ENCODE measurements at places on chromosomes 13 and 19. TPM values are rescaled to one million over a fixed set of nuclear protein-coding genes. Genes with fewer than 3 reads are reported as not detected.

The IL17D gene
- polyA plus RNA-seq = 3.7 TPM

DNA sequence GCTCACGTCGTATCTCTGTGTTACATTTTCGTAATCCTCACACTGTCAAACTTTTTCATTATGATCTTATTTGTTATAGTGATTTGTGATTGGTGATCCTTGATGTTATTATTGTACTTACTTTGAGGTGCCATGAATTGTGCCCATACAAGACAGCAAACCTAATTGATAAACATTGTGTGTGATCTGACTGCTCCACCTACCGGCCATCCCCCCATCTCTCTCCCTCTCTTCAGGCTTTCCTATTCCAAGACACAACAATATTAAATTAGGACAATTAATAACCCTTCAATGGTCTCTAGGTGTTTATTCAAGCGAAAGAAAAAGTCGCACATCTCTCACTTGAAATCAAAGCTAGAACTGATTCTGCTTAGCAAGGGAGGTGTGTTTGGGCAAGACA lies 349.3 kb downstream of the RBM26 start:
- no peak for DNase-seq

- DNase-seq = no peak
These were observed 5.3 kb downstream of the TMPRSS9 start for GRCh38 chr19:2365201-2365970.

The EPSTI1 gene
- polyA plus RNA-seq = 5.0 TPM

DNA sequence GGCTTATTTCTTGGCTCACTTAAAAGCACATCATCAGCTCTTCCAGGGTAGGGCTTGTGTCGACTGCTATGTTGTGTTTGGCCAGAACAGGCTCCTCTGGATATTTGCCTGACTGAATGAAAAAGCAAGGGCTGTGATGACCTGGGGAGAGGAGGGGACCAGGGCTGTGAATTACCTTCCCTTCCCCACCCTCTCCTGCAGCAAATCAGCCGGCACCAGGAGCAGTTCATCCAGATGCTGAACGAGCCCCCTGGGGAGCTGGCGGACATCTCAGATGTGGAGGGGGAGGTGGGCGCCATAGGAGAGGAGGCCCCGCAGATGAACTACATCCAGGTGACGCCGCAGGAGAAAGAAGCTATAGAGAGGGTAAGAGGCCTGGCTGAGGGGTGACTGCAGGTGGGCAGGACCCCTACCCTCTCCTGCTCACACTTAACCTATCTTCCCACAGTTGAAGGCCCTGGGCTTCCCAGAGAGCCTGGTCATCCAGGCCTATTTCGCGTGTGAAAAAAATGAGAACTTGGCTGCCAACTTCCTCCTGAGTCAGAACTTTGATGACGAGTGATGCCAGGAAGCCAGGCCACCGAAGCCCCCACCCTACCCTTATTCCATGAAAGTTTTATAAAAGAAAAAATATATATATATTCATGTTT lies 4.4 kb downstream of the GADD45GIP1 start:
- no peak for DNase-seq

DNA sequence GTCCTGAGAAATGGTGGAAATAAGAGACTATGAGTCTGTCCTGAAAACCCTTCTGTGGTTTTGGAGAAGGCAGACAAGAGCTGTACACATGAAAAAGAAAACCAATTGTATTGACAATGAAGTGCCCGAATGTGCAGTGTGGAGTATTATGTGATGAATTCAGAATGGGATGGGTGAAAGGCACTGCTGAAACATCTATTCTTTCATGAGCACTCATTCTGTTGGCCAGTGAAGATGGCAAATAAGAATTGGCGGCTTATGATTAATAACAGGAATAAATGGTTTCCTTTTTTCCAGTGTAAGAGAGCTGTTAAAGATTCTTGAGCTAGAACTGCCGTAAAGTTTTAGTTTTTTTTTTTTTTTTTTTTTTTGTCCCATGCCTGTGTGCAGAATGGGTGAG lies 5.7 kb downstream of the POLR1D start:
- DNase-seq = no peak

DNA sequence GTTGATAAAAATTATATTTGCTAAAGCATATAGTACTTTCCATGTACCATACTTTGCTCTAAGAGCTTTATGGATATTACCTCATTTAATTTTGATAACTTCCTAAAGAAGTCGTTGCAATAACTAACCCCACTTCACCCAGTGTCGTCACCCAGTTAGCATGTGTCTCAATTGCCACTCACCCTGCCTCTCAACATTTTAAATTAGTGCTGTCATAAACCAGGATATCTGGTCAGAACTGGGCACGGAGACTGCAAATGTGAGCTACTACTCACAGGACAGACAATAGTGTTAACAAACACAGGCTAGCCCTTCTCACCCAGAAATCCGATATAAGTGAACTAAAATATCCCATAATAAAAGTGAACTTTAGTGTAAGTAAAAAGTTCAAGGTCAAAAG lies 430.6 kb downstream of the KLF12 start:
- no peak for DNase-seq

DNA sequence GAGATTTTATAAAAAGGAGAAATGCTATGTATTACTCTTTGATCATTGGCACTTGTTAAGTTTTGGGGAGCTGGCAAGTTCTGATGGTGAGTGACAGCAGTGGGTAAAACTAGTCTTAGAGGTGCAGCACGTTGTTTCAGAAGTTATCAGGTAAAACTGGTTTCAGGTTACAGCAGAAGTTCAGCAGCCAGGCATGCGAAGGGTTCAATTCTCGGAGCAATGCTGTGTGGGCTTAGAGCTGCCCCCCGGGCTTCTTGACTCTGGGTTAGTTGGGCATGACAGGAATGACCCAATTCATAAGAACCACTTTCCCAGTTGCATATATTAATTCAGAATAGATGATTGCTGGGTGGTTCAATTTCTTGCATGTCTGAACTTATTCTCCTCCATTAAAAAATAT lies 34.8 kb downstream of the ING1 start:
- DNase-seq = no peak

GRCh38 chr19:8398311-8398771 lies 8.2 kb downstream of the RAB11B start:
- DNase-seq = no peak

The RINL gene
- 2.3 TPM for polyA plus RNA-seq

- DNase-seq = no peak
These were observed 127.9 kb downstream of the SLITRK6 start for GRCh38 chr13:85671336-85671735.

DNA sequence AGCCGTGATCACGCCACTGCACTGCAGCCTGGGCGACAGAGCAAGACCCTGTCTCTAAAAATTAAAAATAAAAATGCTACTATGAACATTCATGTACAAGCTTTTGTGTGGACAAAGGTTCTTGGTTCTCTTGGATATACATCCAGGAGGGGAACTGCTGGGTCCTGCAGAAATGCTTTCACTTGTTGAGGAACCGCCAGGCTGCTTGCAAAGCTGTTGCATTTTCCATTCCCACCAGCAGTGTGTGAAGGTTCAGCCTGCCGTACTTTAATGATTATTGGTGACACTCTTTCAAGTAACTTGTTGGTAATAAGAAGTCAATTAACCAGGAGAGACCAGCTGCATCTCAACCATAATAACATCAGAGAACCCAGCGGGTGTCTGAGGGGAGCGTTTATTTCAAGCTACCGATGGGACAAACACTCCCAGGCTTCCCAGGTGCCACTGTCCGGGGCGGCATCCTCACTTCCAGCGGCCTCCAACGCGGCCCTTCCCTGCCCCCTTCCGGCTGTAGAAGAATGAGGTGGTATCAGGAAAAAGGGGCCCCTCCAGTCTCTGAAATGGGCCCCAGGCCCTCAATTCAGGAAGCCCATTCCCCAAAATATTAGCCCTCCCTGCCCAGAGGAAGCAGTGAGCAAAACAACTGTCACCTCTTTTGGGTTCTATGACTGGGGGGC lies 15.2 kb upstream of the PPP1R12C start:
- DNase-seq = no peak

GRCh38 chr19:28463493-28464053 lies 749.4 kb downstream of the UQCRFS1 start:
- no peak for DNase-seq

DNA sequence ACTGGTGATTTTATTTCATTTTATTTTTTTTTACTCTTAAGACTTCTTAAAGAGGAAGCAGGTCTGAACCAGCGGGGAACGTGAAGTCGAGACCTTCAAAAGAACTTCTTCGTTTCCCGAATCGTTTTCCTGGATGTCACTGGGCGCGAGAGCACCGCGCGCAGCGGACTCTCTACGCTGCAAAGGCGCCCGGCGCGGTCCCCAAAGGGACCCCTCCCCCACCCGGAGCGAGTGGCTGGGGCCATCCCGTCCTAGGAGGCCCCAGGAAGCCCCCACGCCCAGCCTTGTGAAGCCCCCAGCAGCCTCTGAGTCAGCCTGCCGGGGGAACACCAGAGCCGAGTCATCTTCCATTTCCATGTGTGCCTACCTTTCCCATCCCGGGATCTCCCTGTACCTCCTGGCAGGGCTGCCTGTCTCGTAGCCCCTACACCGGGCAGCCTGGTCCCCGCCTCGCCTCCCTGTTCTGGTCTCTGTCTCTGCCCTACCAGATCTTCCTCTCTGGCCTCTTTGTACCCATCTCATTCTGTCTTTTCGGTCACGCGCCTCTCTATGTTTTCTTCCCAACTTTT lies 608 bp downstream of the CD70 start:
- DNase-seq = no peak

DNA sequence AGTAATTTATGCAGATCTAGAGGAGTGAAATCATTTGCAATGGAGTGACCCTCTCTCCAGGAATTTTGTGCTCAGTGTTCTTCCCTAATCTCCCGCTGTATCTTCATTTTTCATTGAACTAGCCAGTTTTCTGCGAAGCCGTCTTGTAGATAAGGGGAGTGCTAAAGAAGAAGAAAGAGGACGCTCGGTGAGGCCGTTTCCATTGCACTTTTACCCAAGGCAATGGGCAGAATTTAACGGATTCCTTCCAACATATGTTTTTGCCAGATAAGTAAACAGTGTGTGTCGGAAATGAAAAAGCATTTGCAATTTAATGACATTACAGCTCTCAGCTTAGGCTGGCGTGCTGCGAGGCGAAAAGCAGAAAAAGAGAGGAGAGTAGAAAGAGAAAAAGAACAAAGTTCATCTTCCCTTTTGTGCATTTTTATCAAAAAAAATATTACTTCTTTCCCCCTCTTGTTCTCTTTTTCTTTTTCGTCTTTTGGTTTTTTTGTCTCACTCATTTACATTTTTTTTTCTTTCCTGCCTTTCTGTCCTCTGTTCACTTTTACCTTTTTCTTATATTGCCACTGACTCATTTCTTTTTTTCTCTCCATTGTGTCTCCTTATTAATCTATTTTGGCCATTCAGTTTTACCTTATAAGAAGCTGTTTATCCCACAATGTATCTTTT lies 49.9 kb downstream of the SOX21 start:
- no peak for DNase-seq

The IGFL3 gene
- not detected for polyA plus RNA-seq

- DNase-seq = no peak
These were observed 1505.1 kb downstream of the PCDH9 start for GRCh38 chr13:65725006-65725405.

Measured in ovary (tissue), 10 donors.